ENCODE measurements at places on chromosomes 12 and 14. TPM values are rescaled to one million over a fixed set of nuclear protein-coding genes. Genes with fewer than 3 reads are reported as not detected.

TSPAN9 gene
- 196 TPM for total RNA-seq

HAL gene
- total RNA-seq: 0.49 TPM

C12orf54 gene
- not detected for total RNA-seq

BCL2L14 gene
- total RNA-seq: not detected

SLC17A8 gene
- total RNA-seq: 3.6 TPM

DHRS1 gene
- total RNA-seq: 19.4 TPM

HCAR1 gene
- 0.99 TPM for total RNA-seq

CCDC196 gene
- not detected for total RNA-seq

C1QL4 gene
- 0.55 TPM for total RNA-seq

CELA1 gene
- not detected for total RNA-seq

LPAR5 gene
- total RNA-seq: 0.88 TPM

SCNN1A gene
- 4.9 TPM for total RNA-seq

KRT5 gene
- 182 TPM for total RNA-seq

SLCO1B1 gene
- total RNA-seq: not detected

ADAM21 gene
- total RNA-seq: not detected

TAS2R20 gene
- 20.5 TPM for total RNA-seq

NRIP2 gene
- total RNA-seq: 3.7 TPM

TOMM20L gene
- total RNA-seq: not detected

PLBD1 gene
- 13.8 TPM for total RNA-seq

PRR4 gene
- total RNA-seq: 11.7 TPM

GALC gene
- 53.4 TPM for total RNA-seq

KERA gene
- 52.3 TPM for total RNA-seq

WNT1 gene
- total RNA-seq: not detected

IFI27L1 gene
- 11.9 TPM for total RNA-seq

TAS2R42 gene
- total RNA-seq: not detected

Measured in camera-type eye (tissue), 1 donor.